Small intestine (tissue), 16 donors: ENCODE measurements at places on chromosomes 16 and 17.

DNA sequence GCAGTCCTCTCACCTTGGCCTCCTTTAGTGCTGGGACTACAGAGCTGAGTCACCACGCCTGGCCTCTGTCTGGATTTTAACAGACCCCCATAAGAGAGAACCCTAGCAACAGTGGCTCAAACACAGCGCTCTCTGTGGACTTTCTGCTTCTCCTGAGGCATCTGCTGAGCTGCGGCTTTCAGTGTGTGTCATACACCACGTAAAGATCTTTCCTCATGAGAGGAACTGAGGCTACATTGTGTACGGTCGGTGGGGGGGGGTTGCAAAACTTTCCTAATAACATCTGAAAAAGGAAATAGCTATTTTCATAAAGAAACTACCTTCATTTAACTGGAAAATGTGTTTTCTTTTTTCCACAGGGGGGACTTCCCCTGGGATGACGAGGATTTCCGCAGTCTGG is 32.9 kb downstream of the DEF8 start:
- H3K4me3 ChIP-seq = no peak overlapping the region
- peaks cover 22% of the 10 kb centered on the region for H3K36me3 ChIP-seq
- no peaks in the 10 kb centered on the region for H3K4me1 ChIP-seq
- H3K27me3 ChIP-seq = no peaks in the 10 kb centered on the region
- no peak overlapping the region for H3K27ac ChIP-seq

DNA sequence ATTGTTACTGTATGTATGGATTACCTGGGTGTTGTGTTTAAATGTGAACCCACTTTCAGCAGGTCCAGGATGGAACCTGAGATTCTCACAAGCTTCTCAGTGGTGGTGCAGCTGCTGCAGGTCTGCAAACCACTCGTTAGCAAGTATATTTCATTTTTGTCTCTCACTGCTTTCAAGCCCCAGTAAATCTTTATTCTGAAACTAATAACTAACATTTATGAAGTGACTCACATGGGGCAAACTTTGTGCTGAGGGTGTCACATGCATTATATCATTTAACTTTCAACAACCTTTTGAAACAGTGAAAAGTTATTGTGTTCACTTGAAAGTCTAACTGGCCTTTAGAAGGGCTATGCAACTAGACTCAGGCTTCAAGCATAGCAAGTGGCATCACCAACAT is 98.9 kb upstream of the DYNLRB2 start:
- H3K4me3 ChIP-seq = no peak overlapping the region
- H3K27me3 ChIP-seq = no peaks in the 10 kb centered on the region
- no peak overlapping the region for H3K27ac ChIP-seq
- peak; percentile 20 for DNase-seq
- no peaks in the 10 kb centered on the region for H3K36me3 ChIP-seq

DNA sequence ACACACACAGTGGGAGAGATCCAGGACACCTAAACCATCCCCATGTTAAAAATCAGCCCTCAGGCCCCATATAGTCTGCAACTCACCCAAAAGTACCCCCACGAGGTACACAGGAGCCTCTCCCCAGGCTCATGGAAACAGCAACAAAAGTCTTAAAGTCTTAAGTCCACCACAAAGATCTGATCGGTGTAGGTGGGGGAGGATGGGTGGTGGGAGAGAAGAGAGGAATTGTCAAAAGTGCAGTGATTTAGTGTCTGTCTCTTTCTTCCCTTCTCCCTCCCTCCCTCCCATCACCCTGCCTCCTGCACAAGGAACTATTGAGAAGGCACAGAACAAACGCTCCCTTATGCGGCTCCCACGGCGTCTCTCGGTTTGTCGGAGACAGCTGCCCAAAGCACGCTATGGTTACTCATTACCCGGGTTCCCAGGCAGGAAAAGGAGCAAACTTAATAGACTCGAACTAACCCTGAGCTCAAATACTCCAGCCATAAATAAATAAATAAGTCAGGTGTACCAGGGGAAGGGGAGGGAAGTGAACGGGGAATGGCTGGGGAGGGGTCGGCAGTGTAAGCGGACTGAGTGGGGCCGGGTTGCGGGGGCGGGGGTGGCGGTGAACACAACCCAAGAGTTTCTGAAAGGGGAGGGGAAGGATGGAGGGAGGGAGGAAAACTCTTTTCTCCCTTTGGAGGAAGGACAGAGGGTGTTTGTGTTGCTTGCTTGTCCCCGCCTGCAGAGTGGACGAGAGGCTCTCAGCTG is 477.4 kb downstream of the SLC39A11 start:
- H3K36me3 ChIP-seq = no peaks in the 10 kb centered on the region
- peaks cover 50% of the 10 kb centered on the region for H3K4me1 ChIP-seq
- H3K27ac ChIP-seq = peak overlapping the region; percentile 47
- DNase-seq = peak; percentile 91

DNA sequence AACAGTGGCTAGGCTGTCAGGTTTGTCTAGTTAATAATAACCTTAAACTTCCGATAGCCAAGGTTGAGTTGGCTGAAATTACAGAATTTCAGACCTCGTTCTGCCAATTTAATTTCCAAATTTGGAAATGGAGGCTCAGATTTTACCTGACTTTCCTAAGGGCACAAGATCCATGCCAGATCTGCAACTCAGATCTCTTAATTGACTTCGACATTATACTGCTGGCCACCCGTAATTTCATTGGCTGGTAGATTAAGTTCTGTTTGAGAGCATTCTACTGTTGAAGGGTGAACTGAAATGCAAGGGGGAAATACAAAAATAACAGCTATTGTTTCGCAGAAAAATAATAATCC is 210.8 kb downstream of the CNTNAP4 start:
- no peak overlapping the region for H3K27ac ChIP-seq
- H3K4me1 ChIP-seq = no peaks in the 10 kb centered on the region
- H3K36me3 ChIP-seq = no peaks in the 10 kb centered on the region
- DNase-seq = no peak
- H3K27me3 ChIP-seq = no peaks in the 10 kb centered on the region

DNA sequence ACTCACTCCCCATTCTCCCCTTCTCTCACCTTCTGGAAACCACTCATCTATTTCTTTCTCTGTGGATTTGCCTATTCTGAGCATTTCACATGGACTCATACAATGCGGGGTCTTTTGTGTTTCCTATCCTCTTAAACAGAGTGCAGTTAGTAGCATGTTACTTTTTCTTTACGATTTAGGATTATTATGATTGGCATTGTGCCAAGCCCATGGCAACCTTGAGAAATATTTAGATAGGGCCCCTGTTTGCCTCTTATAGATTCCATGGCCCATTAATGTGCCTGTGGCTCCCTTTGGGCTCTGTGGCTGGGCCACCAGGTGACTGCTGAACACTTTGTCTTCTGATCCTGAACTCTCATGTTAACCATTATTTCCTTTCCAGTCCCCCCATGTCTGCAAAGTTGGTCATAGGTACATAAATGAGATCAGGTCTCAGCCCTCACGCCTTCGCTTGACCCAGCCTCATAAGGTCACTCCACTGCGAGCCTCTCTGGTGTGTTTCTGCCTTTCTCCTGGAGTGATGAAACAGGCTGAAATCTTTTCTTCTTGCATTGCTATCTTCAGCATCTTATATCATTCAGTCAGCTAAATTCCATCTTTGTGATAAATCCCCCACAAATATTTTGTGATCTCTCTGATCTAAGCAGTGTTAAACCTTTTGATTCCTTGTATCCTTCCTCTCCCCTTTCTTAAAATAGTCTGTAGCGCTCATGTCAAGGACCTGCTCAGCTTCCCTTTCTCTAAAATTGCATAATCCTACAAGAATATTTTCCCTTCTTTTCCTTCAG is 44.0 kb downstream of the MYH3 start:
- no peak overlapping the region for H3K4me3 ChIP-seq
- DNase-seq = no peak
- H3K27me3 ChIP-seq = no peaks in the 10 kb centered on the region
- H3K4me1 ChIP-seq = no peaks in the 10 kb centered on the region
- H3K27ac ChIP-seq = no peak overlapping the region

DNA sequence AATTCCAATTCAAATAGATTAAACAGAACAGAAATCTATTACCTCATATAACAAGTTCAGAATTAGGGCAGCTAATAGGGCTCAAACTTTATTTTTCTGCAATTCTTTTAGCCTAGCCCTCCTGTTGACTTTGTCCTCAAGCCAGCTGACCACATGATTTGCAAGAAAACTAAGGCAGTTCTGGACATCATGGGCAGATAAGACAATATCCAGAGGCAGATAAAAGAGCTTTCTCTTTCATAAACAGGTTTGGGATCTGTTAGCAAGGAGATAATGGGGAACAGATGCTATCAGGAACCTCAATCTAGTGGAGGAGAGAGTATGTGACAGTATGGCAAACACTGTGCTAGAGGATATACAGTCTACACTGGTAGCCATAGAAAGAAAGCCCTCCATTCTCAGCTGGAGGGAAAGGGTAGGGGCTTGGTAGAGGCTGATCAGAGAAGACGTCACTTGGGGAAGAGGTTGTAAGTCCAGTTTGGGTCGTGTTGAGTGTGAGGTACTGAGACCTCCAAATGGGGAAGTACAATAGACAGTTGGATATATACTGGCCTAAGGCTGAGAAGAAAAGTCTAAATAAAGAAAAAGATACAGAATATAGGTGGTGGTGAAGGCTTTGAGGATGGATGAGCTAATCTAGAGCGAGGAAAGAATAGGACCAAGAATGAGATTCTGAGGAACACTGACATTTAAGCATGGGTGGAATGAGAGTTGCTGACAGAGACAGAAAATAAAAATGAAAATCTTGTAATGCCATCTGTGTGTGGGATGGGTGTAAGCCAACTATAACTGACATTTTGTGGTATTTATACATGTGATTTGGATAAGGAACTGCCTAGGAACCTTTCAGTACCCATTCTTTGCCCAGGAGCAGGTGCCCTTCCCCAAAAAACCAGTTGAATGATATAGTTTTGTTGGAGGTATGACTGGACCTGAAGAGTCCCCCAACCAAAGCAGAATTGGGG is 67.4 kb downstream of the CYB561 start:
- H3K36me3 ChIP-seq = no peaks in the 10 kb centered on the region
- no peak for DNase-seq
- no peaks in the 10 kb centered on the region for H3K4me1 ChIP-seq
- H3K4me3 ChIP-seq = no peak overlapping the region
- H3K27me3 ChIP-seq = no peaks in the 10 kb centered on the region

- H3K27ac ChIP-seq = no peak overlapping the region
- H3K4me1 ChIP-seq = no peaks in the 10 kb centered on the region
Observed at GRCh38 chr17:54860617-54861470, 39.8 kb upstream of the TOM1L1 start.

DNA sequence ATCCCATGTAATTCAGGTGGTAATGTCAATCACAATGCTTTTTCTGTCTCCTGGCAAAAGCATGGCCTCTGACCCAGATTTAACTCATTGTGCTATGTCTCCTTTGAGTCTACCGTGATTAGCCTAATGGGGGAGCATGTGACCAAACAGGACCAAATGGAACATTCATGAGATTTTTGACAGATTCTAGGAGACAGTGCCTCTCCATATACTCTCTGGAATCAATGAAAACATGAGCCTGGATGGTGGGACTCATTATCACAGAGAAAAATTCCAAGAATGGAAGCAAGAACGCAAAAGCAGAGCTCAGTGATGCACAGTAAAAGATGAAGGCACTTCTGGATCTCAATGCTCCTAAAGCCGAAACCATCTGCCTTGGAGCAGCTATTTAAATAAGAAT is 307.9 kb upstream of the MON1B start:
- H3K27ac ChIP-seq = no peak overlapping the region
- no peaks in the 10 kb centered on the region for H3K27me3 ChIP-seq
- H3K4me1 ChIP-seq = no peaks in the 10 kb centered on the region

GRCh38 chr17:72421128-72422092 is 300.6 kb downstream of the SOX9 start:
- H3K27me3 ChIP-seq = no peaks in the 10 kb centered on the region
- no peak overlapping the region for H3K4me3 ChIP-seq
- peak; percentile 92 for DNase-seq
- peak overlapping the region; percentile 76 for H3K27ac ChIP-seq
- H3K4me1 ChIP-seq = peaks cover 20% of the 10 kb centered on the region

DNA sequence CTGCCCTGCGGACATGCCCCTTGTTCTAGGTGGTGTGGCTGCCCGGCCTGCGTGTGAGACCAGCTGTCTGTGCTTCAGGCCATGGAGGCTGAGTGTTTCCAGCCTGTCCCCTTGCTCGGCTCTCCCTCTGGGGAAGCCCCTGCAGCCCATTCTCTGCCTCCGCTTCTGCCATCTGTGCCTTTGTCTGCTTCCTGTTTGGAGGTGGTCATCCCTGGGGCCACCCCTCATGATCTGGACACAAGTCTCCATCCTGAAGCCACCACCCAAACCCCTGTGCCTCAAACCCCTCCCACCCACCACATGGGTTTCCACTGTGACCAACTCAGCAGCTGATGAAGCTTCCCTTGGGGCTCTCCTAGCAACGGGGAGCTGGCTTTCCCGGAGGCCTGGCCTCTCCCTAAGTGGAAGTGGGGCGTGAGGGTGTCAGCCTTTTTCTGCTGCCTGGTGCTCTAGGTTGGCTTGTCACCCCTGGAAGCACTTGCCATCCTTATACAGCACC is 184.9 kb downstream of the SEC14L1 start:
- DNase-seq = no peak
- no peak overlapping the region for H3K4me3 ChIP-seq
- H3K36me3 ChIP-seq = peaks cover 64% of the 10 kb centered on the region
- H3K27ac ChIP-seq = peak overlapping the region; percentile 34
- peaks cover 87% of the 10 kb centered on the region for H3K4me1 ChIP-seq
- no peaks in the 10 kb centered on the region for H3K27me3 ChIP-seq

- DNase-seq = no peak
- H3K36me3 ChIP-seq = peaks cover 2% of the 10 kb centered on the region
- H3K27me3 ChIP-seq = no peaks in the 10 kb centered on the region
- H3K4me3 ChIP-seq = no peak overlapping the region
Observed at GRCh38 chr16:15141586-15141985, 47.5 kb upstream of the RRN3 start.

DNA sequence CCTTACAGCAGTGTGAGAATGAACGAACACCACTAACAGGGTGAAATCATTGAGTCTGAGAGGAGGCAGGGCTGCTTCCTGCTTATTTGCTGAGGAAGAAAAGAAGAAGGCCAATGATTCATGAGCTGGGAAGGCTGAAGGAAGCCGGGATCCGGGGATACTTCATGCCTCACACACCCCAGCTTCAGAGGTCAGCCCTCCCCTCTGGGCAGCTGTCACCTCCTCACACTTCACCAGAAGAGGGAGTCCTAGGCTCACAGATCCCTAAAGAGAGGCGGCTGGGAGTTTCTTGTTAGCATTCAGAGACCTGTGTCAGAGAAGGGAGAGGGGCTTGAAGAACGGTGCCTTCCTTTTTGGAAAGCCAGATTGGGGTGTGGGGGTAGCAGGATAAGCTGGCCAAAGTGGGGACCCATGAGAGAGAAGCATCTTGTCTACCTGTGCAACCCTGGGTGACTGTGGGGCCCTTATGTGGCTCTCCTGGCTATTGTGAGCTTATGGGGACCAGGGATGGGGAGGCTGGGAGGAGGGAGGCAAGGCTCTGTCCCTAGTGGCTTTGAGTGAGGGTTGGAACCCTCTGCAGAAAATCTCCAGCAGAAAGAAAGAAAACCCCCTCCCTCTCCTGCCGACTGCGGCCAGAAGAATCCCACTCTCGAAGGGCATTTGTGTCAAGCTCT is 94.6 kb downstream of the RGS9 start:
- H3K4me1 ChIP-seq = no peaks in the 10 kb centered on the region
- H3K4me3 ChIP-seq = no peak overlapping the region
- no peaks in the 10 kb centered on the region for H3K36me3 ChIP-seq
- no peak overlapping the region for H3K27ac ChIP-seq
- DNase-seq = peak; percentile 74

- H3K4me1 ChIP-seq = no peaks in the 10 kb centered on the region
- H3K27me3 ChIP-seq = no peaks in the 10 kb centered on the region
- peaks cover 10% of the 10 kb centered on the region for H3K36me3 ChIP-seq
- H3K4me3 ChIP-seq = no peak overlapping the region
- H3K27ac ChIP-seq = no peak overlapping the region
Observed at GRCh38 chr17:231966-232807, 50.7 kb upstream of the DOC2B start.
